Immature natural killer cell (primary cell): ENCODE measurements at places on chromosomes 16 and 17. TPM values are rescaled to one million over a fixed set of nuclear protein-coding genes. Genes with fewer than 3 reads are reported as not detected.

Gene C16orf87
- polyA plus RNA-seq = 11.6 TPM

Gene SPATA22
- not detected for polyA plus RNA-seq

Gene TBX2
- polyA plus RNA-seq = not detected

Gene C16orf89
- not detected for polyA plus RNA-seq

Gene CCL17
- polyA plus RNA-seq = not detected

Gene PLA2G10
- not detected for polyA plus RNA-seq

Gene TMED6
- not detected for polyA plus RNA-seq

Gene CCL8
- polyA plus RNA-seq = not detected

Gene KRT27
- not detected for polyA plus RNA-seq

Gene GFAP
- not detected for polyA plus RNA-seq

Gene RASL10B
- polyA plus RNA-seq = not detected

DNA sequence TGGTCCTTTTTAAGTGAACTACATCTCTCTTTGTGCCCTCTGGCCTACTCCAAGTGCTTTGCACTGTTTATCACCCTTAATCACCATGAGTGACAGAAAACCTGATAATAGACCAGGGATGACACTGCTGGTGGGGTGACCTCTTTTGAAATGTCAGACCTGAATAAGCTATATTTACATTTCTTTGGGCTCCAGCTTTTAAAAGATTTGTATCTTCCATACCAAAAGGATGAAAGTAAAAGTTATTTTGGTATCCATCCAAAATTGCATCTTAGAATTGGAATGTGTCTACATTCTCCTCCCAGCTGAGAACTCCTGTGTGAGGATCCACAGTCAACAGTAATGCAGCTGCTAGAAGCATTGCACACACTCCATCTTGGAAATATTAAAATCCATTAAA lies 370.0 kb downstream of the CDH11 start:
- DNase-seq = no peak

- DNase-seq = no peak
Observed at GRCh38 chr17:40243761-40244160, 24.7 kb downstream of the WIPF2 start.

DNA sequence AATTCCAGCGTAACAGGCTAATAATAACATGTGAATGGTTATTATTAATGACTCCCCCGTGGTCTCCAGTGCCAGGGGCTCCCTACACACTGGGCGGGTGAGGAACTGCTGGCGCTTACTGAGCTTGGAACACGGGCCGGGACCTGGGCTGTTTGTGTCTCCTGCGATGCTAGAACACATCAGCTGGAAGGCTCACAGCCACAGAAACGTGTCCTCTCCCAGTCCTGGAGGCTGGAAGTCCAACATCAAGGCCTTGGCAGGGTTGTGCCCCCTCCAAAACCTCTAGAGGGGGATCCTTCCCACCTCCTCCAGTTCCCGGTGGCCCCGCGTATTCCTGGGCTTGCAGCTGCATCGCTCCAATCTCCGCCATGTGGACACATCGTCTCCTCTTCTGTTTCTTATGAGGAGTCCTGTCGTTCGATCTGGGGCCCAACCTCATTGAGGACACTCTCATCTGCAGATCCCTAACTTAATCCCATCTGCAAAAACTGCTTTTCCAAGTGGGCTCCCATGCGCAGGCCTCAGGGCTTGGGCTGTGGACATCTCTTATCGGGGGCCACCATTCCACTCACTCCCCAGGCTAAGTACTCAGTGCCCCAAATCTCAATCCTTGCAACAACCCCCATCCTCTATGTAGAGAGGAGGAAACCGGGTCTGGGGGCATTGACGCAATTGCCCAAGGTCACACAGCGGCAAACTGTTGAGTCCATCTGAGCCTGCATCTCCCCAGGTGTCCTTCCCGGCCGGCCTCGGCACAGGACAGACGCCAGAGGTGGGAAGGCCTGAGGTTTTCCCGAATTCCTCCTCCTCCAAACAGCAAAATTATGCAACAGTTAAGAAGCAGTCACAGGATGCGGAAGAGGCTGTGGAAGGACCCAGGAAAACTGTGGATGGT lies 193.9 kb downstream of the IRF8 start:
- DNase-seq = no peak

- DNase-seq = no peak
Observed at GRCh38 chr17:5763595-5764306, 179.4 kb upstream of the NLRP1 start.

GRCh38 chr17:37802712-37803416 lies 58.0 kb upstream of the HNF1B start:
- DNase-seq = no peak

GRCh38 chr17:8152112-8152775 lies at the start of gene PER1:
PER1 (minus strand) TSS chr17:8152404; CDS start chr17:8150706, 1,698 bp downstream.
- peak; percentile 83 for DNase-seq

- no peak for DNase-seq
Observed at GRCh38 chr17:37461668-37462067, 28.0 kb upstream of the DUSP14 start.

GRCh38 chr17:28317966-28318758 lies 838 bp upstream of the TMEM97 start:
- no peak for DNase-seq

GRCh38 chr17:76597156-76598003 lies 11.7 kb upstream of the ST6GALNAC2 start:
- no peak for DNase-seq

- DNase-seq = no peak
Observed at GRCh38 chr16:1950559-1950958, 3.9 kb downstream of the RPL3L start.

GRCh38 chr16:72876221-72876620 lies 171.7 kb downstream of the ZFHX3 start:
- peak; percentile 35 for DNase-seq

GRCh38 chr16:81575307-81575706 lies 130.7 kb downstream of the CMIP start:
- DNase-seq = no peak

GRCh38 chr17:57213180-57213825 lies 43.0 kb upstream of the MSI2 start:
- no peak for DNase-seq

GRCh38 chr17:1617620-1618174 lies 10.9 kb downstream of the SLC43A2 start:
- no peak for DNase-seq

GRCh38 chr16:82713778-82714177 lies 87.0 kb downstream of the CDH13 start:
- DNase-seq = no peak

DNA sequence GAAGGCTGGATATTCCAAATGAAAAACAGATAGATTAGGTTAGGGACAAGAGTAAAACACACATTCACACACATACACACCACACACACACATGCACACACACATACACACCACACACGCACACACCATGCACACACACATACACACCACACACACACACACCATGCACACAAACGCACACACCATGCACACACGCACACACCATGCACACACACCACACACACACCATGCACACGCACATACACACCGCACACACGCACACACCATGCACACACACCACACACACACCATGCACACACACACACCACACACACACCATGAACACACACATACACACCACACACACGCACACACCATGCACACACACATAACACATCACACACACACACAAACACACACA lies 203.7 kb upstream of the ZFHX3 start:
- no peak for DNase-seq
